ENCODE measurements at places on chromosomes 12 and 14.

GRCh38 chr12:104681012-104681690 is 224.4 kb downstream of the CHST11 start:
- DNase-seq = no peak

- DNase-seq = peak; percentile 47
These were observed 41.8 kb downstream of the CORO1C start for GRCh38 chr12:108689314-108690190.

DNA sequence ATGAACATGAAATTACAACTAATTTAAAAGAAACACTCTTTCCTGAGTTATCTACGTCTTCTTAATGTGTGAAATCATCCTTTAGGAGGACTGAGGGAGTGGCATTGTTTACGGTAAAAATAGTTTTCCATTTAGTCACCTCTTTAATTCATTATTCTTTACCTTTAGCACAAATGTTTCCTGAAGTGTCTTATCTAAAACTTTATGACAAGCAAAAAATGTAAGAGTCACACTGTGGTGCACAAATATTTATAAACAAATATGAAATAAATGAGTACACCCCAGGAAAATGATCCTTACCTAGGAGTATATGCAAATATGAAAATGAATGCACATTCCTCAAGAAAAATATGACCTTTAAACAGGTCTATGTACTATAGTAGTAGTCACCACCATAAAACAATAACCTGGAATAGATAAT is 104.6 kb downstream of the PTPRR start:
- DNase-seq = no peak

GRCh38 chr14:77615361-77616132 is 890 bp downstream of the SPTLC2 start:
- peak; percentile 78 for DNase-seq

DNA sequence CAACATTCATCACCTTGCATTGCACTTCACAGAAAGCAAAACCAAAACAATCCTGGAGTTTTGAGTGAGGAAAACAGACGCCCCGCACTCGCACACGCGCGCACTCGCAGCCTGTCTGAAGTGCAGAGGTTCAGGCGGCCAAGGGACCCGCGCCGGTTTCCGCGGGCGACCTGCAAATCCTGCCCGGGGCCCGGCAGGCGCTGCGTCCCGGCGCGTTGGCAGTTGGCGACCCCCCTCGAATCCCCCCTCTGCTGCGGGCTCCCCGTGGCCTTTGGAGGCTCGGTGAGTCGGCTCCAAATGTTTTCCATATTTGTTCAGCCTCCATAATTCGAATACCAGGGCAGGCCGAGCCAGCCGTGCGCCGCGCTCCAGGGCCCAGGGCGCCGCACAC is at the start of gene SSPN:
Gene SSPN (plus strand): TSS at position 324 of the 391 bp plus-strand sequence. CDS start 100 bp downstream, outside the sequence.
- DNase-seq = peak; percentile 70

DNA sequence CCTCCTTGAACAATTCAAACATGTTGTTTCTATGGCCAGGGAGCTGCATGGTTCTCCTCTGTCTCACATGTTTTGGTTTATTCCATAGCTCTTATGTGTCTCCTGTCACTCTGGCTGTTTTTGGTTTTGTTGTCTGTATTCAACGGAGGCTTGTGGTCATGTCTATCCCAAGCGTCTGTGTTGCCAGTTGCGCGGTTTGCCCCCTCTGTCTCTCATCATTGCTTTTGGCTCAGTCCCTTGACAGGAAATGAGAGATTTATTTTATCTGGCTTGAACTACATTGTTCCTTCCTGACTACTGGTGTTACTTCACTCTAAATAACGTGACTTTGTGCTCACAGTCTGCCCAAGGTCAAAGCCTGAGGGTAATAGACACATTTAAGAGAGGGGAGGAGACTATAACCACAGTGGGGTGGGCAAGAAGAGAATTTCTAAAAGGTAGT is 96.4 kb upstream of the SOX5 start:
- peak; percentile 31 for DNase-seq

GRCh38 chr14:36773558-36773957 is 111.9 kb downstream of the PAX9 start:
- DNase-seq = no peak

DNA sequence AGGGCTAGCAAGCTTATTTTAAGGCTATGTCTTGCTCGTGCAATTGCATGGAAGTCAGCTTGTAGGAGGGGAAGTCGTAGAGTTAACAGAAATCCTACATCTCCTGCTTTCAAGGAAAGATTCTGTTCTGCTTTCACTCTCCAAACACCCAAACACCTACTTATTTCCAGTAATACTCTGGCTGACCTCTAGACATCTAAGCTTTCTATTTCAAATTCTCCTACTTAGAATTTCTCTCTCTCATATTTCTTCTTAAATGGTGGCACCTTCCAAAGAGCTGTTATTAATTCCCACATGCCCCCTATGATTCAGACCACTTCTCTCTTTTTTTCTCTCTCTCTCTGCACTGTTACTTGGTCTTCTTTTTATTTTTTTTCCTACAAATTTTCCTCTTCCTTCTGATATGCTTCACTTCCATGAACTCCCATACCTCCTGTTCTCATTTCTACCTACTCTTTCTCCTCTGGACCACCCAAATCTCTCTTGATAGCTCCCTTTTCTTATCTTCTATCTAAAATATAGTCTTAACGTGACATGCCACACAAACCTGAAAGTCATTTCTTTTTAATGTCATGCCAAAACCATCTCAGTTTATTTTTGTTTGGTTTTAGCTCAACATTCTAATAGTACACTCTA is 90.8 kb downstream of the RPS6KA5 start:
- no peak for DNase-seq

DNA sequence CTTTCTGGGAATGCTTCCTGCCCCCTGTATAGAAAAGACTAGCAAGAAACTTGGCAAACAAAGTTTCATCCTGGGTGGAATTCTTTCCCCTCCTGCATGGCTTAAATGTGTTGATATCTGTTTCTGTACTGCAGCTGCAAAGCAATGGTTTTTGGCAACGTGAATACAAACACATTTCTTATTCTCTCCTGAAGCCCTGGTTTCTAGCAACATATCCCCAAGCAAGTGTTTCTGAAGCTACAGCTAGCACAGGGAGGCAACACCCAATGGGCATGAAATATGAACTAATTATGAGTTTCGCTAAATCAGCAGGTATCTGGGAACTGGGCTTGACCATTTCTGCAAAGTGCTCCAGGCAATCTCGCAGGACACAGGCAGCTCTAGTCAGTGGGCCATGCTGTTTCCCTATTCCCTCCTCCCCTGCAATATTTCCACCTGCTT is 392.3 kb upstream of the TMPO start:
- no peak for DNase-seq

- no peak for DNase-seq
These were observed 289.8 kb upstream of the RTL1 start for GRCh38 chr14:101193106-101193844.

- peak; percentile 83 for DNase-seq
These were observed 163.6 kb upstream of the PLEKHG7 start for GRCh38 chr12:92539110-92539749.

GRCh38 chr12:132474237-132474741 is 15.7 kb upstream of the FBRSL1 start:
- no peak for DNase-seq

DNA sequence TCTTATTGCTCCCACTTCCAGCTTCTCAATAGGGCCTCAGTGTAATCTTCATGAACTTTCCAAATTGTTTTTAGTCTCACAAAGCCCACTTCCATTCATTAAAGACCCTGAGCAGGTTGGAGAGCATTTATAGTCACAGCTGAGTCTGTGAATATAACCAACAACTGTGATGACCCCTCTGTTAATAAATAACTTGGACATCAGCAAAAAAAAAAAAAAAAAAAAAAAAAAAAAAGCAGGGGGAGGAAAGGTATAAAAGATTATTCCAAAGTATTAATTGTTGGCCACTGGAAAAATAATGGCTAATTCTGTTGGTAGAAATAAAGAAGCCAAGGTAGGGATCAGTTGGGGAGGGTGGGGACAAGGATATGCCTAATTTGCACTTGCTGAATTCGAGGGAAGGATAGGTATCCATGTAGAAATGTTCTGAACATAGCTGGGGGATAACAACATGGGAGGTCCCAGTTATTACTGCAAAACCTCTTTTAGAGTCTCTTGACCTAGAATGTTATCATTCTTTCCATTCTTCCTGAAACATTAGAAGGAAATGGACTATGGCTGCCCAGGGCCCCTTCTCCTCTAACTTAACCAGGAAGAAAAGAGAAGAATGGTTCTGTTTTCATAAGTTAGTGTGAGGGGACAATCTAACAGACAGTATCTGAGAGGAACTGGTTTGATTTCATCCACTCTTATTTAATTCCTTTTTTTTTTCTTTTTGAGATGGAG is 56.5 kb downstream of the SAMD4A start:
- no peak for DNase-seq

- DNase-seq = no peak
These were observed at the start of gene CISTR for GRCh38 chr12:53751336-53752191. CISTR (minus strand) TSS chr12:53751979.

All from osteoblast (primary cell).